Stimulated activated CD8-positive, alpha-beta memory T cell treated with anti-CD3 and anti-CD28 coated beads, Interleukin-2, amount 100 ng/mL, for 48 hours (primary cell): ENCODE measurements at places on chromosomes 6 and 20.

GRCh38 chr6:118641042-118641441 lies 10.3 kb downstream of the CEP85L start:
- no peak for DNase-seq

DNA sequence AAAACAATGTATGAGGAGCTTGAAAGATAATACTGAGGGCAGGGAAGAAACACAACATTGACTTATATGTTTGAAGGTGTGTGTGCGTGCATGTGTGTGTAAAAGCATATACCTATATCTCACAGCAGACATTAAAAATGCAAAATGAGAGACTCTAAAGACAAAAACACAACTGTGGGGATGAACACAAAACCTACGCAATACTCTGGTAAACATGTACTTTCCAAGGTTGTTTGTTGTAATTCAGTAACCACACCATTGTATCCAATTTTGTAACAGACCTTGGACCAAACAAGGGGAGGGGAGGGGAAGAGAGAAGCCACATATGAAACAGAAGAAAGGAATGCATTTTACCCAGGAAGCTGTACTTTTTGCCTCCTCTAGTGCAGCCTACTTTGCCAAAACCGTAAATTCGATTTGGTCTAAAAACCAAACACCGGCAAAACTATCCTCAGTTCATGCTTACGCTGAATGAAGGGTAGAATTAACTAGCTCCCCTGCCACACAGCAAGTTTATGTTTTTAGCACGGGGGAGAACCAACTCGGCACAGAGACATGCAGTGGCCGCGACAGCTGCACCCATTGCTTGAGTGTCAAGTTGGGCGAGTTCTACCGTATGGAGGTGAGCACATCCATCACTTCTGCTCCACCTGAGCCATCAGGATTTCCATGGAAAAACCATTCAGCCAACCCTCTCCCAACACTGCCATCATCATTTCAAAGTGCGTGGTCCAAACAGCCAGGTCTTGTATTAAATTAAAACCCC lies 50.0 kb downstream of the CNKSR3 start:
- no peak for DNase-seq

DNA sequence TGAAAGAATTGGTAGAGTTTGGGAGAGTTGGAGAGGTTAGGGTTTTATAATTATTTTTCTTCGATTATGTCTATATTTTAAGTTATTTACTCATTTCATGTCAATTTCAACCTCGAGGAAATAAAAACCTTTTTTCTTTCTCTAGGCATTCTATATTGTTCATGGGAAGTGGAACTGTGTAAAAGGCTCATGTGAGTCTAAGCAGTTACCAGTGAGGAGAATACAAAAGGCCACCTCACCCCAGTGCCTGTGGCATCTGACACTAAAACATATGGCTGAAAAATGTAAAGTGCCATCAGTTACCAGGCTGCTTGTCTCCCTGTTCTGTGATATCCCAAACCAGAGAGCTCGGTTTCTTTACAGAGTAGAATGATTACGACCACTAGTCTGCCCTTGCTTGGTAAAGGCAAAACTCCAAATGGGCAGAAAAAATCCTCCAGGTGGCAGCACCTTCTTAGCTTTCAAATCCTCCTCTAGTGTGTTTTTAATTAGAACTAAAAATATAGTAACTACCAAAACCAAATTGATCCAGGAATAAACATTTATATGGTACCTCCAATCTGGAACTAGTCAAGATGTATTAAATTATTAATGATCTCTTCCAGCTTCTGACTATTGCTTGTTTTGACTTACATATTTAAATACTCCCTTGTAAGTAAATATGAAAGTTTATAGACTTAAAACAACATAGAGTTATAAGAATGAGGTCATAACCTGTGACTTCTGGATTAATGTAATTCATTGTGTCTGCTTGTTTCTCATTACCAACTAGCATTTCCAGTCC lies 122.6 kb upstream of the MCHR2 start:
- DNase-seq = no peak

DNA sequence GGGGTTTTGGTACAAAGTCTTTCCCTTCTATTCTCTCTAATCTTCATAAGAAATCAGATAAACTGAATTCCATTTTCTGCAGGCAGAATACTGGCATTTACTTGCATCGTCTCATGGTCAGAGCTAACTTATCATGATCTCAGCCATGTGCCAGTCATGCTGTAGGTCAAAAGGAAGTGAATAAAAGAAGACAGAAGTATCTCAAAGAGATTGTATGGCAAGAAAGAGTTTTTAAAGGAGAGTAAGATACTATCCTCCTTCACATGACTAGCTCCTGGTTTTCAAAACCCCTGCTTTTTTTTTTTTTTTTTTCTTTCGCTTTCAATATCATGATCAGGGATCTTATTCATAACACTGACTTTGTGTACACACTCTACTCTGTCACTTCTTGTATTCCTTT lies 398.3 kb downstream of the C6orf118 start:
- no peak for DNase-seq

DNA sequence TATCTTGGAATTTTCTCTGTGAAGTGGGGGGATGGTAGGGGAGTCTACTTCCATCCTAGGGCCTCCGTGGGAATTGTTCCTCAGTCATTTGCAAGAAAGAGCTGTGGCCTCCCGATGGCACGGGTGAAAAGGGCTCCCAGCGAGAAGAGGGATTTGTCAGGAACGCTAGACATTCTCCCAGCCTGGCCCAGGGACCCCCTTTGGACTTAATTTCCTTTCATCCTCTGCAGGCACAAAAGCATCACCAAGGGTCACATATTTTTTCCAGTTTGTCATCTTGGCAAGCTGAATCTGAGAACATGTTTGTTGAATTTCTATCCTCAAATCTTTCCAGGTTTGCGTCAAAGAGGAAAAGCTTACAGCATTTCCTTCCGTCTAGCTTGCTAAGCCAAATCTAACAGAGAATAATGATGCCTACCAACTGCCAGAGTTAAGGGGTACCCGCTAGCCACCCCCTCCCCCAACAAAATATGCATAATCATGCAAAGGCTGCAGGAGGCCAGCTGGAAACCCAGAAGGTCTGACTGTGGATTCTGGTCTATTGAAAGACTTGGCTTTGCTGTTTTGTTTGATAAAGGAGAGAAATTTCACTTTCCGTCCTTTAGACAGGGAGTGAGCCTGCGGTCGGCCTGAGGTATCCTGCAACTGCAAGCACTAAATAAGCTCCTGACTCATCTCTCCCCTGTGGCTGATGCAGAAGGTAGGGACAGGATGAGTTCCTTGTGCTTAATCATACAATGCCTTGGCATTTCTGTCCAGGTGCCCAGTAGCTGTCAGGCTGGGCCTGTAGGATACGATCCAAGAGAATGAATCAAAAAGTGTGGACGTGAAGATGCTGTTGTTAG lies 23.1 kb downstream of the PSMG4 start:
- DNase-seq = no peak

DNA sequence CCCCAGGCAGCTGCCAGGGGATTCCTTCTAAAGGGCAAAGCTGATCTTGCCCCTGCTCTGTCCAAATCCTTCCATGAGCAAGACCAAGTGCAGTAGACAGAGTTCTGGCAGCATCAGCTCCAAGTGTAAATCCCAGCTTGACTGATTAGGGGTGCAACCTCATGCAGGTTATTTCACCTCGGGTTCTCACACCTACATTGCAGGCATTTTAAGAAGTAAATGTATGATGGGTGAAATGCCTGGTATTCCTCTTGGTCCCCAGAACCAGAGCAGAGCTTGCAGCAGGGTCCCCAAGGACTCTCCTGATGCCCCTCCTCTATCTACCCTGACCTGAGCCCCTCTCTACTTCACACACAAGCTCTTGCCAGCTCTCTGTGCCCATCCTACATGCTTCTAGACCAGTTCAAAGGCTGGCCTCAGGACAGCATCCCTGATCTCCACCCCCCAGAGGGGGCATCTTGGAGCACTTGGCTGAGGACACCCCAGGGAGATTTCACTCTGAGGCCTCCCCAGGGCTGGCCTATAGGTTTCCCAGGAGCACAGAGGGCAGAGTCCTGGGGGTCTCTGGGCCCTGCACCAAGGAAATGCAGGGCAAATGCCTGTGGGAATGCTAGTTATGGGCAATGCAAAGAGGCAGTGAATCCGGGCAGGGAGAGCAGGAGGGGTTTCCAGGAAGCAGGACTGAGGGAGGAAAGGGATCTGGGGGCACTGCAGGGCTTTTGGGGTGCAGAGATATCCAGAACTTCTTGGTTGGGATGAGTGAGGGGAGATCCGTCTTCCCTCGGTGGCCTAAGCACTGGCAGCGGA lies 1.0 kb downstream of the LZTS3 start:
- no peak for DNase-seq

- DNase-seq = no peak
Observed at GRCh38 chr20:32357375-32357868, 709 bp upstream of the ASXL1 start.

DNA sequence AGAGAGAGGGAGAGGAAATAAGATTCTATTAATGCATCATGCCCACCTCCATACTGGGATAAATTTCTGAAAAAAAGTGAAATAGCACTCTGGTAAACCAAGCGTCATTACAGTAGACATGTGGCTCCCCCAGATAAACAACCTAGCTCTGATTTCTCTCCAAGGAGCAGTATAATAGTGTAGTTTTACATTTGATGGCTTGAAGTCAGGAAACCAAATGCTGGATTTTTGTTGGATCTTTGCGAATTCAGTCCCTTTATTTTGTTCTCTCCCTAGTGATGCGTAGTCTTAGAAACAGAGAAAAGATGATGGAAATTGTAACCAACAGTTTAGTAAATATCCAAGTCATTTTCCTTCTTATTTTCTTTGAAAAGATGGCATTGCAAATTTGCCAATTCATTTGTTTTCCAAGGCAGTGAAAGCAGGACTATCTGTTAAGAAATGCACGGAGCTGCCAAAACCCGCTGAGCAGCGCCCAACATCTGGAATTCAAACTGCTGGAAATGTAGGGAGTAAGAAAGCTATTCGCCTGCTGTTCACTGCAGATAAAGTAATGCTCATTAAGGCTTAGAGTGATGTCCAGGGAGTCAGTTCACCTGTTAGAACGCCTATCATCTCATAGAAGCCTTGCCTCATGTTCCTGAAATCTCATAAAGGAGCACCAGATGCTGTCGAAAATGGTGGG lies 85.7 kb upstream of the DOK5 start:
- DNase-seq = no peak

- no peak for DNase-seq
Observed at GRCh38 chr20:61516346-61517208, 264.5 kb downstream of the CDH4 start.

DNA sequence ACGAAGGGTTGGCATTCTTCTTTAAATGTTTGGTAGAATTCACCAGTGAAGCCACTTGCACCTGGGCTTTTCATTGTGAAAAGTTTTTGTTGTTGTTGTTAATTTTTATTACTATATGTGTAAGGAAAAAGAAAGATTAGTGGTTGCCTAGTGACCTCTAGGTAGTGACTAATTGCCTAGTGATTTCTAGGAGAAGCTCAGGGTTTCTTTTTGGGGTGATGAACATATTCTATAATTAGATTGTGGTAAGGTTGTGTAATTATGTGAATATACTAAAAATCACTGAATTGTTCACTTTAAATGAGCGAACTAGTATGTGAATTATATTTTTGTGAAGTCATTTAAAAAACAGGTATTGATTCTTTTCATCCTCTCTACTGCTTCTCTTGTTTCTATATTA lies 123.8 kb upstream of the TMEM170B start:
- no peak for DNase-seq

DNA sequence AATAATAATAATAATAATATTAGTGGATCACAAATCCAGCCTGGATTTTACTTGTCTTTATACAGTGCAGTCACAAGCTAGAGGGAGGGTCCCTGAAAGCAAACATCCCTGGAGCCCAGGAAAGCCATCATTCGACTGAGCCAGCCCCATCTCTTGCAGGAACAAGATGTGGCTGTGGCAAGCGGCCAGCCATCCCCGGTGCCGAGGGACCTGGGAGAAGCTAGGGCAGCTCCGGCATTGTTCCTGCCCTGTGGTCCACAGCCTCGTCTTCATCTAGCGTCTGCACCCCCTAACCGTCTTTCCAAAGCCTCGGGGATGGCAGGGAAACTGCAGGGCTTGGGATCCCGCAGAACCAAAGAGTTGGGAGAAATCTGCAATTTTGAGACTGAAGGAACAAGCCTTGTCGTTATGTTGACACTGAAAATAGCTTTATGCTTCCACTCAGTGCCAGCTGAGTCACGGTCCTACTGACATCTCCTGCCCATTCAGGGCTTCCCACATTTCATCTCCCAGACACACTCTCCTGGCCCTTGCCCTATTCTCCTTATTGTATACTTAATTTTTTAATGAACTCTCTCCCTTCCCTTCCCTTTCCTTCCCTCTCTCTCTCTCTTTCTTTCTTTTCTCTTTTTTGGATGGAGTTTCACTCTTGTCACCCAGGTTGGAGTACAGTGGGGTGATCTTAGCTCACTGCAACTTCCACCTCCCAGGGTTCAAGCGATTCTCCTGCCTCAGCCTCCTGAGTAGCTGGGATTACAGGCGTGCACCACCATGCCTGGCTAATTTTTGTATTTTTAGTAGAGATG lies 62.5 kb upstream of the ZNFX1 start:
- no peak for DNase-seq

- no peak for DNase-seq
Observed at GRCh38 chr20:34773726-34774125, 51.7 kb downstream of the NCOA6 start.

DNA sequence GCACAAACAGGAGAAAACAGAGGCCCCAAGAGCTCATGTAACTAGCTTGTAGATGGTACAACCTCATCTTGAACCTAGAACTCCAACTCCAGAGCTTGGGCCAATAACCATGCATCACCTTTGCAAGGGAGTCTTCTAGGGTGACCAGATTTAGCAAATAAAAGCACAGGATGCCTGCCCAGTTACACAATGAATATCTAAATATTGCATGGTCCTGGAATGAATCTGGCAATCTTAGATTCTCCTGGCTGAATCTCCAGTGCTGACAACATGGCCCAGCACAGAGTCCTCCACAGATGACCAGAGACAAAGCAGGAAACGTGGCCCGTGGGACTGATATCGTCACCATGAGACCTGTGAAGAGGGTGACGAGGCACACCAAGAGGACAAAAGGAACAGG lies 494.1 kb downstream of the PREX1 start:
- DNase-seq = no peak

DNA sequence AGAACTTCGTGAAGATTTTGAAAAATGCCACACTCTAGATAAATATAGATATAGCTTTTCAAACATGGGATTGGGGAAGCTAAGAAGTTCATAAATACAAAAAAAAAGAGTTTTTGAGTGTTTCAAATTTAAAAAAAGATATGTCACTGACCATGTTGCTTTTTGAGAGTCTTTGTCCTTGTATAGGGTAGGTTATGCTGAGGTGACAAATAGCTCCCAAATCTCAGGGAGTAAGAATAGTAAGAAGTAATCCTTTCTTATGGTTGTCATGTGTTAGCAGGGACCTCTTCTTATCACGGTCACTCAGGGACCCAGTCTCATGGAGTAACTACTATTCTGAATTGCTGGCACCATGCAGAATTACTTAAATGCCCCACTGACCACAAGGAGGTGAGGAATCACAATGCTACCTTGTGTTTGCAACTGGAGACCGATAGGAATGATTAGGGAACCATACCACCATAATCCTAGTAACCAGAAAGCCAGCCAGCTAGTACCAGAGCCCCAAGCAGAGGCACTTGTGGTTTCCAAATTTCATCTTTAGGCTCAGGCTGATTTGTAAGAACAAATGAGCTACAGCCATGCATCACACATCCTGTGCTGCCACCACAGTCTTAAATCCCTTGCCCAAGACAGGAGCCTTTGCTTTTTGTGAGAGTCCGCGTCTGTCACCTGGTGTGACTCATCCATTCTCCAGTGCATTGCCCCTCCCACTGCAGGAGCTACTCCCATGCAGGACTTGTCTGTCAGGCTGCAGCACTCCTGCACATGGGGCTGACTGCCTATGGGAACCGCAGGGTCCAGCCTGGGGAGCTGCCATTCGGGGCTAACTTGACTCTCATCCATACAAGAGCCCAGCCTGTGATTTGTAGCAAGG lies 42.4 kb upstream of the ADGRF4 start:
- peak; percentile 14 for DNase-seq
